ENCODE measurements at places on chromosomes 7 and 10. TPM values are rescaled to one million over a fixed set of nuclear protein-coding genes. Genes with fewer than 3 reads are reported as not detected.

- no peak for DNase-seq
Measured at GRCh38 chr7:135964274-135964673, 12.9 kb downstream of the MTPN start.

DNA sequence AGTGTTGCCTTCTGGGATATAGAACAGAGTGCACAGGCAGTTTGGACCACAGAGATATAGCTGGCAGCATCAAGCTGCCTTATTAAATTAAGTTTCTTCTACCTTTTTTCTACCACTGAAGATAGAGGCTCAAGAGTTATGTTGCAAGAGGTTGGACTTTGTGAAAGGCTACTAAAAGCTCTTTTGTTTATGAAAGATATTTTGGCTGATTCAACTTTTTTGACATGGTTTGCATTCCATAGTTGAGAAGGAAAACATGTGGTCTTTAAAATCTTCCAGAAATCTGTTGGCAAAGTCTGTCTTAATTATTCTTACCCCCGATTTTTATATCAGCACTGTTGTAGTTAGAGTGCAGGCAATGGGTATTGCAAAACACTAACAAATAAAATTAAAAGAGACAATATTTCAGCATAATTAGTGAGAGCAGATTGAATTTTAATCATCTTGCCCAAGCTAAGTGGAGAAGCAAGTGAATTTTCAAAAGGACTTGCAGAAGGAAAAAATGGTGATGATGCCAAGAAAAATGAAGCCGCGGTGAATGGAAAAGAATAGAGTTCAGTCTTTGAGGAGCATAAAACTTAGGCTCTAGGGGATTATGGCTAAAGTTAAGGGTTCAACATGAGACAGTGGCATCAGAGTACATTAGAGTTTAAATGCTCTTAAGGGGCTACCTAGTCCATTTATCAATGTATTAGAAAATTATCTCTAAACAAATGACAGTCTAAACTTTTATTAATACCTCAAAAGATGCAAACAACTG lies 450.9 kb upstream of the CNTNAP2 start:
- DNase-seq = no peak

TMEM236 gene
- 0.28 TPM for total RNA-seq

DNA sequence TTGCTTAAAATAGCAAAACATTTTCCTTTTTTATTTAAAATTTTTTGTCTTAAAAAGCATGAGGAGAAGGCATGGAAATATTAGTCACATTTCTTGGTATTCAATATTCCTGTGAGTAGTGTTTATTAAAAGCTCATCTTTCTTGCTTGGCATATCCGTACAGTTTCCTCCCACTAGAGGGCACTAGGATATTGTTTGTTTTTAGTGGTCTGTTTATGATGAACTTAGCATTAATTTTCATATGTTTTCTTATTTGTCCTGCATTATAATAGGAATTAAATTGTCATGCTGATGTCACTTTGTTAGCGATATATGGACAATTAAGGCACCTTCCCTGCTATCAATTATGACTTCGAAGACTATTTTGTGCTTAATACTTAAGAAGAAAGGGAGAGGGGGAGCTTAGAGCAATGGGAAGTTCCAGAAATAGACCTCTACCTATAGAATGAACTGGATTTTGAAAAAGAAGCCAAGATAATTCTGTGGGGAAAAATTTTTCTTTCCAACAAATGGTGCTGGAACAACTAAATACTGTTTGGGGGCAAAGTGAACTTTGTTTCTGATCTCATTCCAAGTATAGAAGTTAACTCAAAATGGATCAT lies 91.0 kb upstream of the STRIP2 start:
- peak; percentile 36 for DNase-seq

DAGLB gene
- total RNA-seq = 22.1 TPM

TMEM229A gene
- not detected for total RNA-seq

- no peak for DNase-seq
Measured at GRCh38 chr7:28799619-28800018, 158.5 kb downstream of the TRIL start.

NRP1 gene
- 40.2 TPM for total RNA-seq
